HT-29 (cell line): ENCODE measurements at places on chromosomes 4 and X. TPM values are rescaled to one million over a fixed set of nuclear protein-coding genes. Genes with fewer than 3 reads are reported as not detected.

The FAM47A gene
- not detected in 2 replicates for total RNA-seq

The MTTP gene
- total RNA-seq = not detected in 2 replicates

The IL13RA1 gene
- total RNA-seq = 22.7 and 25.7 TPM in 2 replicates

The RAB9B gene
- total RNA-seq = not detected in 2 replicates

The CYTL1 gene
- total RNA-seq = not detected in 2 replicates

The FAM156A gene
- 13.2 and 20.8 TPM in 2 replicates for total RNA-seq

The SSX3 gene
- total RNA-seq = not detected in 2 replicates

The DCAF8L2 gene
- not detected in 2 replicates for total RNA-seq

The ADGRG2 gene
- not detected in 2 replicates for total RNA-seq

The TSPAN5 gene
- 5.6 and 6.2 TPM in 2 replicates for total RNA-seq
